ENCODE measurements at places on chromosomes 2 and 18.

GRCh38 chr18:9988665-9989064 is 74.8 kb downstream of the VAPA start:
- no peak for DNase-seq

- DNase-seq: no peak
Observed at GRCh38 chr2:18701546-18701945, 112.2 kb upstream of the NT5C1B start.

DNA sequence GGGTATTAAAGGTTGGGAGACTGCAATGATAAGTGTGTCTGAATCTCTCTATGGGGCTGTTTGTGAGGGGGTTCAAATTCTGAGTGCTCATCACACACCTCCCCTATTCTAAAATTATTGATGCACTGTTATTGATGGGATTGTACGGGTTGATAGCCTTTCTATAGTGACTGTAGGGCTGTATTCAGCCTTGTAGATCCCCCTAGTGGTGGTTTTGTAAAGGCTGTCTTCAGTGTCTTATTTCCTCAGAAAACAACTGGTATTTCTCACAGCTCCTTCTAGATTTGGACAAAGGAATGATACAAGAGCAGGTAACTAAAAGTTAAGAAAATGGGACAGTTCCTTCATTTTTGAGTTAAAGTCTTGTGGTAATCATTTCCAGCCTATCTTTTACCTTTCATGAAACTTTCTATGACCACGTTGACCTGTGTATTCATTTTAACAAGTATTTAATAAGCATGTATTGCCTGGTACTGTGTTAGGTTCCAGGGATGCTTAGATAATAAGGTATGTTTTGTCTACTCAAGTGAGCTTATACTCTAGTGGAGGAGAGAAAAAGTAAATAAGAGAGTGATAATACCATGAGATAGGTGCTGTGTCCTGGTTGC is 21.2 kb downstream of the SMAD4 start:
- DNase-seq: peak; percentile 79

DNA sequence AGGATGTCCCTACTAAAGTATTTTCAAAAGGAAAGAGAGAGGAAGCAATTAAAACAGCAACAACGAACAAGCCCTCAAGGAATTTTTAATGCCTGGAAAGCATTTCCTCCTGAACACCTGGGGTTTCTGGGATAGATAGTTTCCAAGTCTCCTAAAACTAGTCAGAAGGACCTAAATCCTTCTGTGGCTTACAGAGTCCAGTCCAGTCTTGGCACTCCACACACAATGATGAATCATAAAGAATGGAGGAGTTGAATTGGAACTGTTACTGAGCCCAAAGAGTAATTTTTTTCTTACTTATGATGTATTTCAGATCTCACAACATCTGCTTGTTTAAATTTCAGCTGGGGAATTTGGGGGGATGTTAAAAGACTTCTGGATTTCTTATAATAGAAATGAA is 144.6 kb upstream of the SETBP1 start:
- no peak for DNase-seq

- DNase-seq: no peak
Observed at GRCh38 chr18:55069497-55069896, 110.2 kb upstream of the CCDC68 start.

- DNase-seq: no peak
Observed at GRCh38 chr2:224517963-224518362, 67.2 kb downstream of the CUL3 start.

DNA sequence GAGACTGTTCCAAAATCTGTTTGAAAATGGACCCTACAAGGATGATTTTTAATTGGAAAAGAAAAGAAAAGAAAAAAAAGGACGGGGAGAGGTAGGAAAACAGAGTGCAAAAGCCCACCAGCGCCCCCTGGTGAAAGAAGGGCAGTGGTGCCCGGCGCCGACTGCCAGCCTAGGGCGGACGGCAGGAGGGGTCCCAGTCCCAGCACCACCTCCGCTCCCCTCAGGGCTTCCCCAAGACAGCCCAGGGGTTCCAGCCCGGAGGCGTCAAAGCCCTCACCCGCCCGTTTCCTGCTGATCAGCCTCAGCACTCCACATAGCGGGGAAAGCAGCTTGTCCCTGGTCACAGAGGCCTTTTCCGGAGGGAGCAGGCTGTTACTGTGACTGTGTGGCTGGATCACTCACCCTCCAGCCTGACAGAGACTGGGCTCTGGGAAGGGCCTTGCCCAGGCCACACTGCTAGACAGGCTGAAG is 213.9 kb downstream of the TFCP2L1 start:
- DNase-seq: no peak

GRCh38 chr2:85244828-85245227 is 83.0 kb downstream of the TGOLN2 start:
- DNase-seq: no peak

DNA sequence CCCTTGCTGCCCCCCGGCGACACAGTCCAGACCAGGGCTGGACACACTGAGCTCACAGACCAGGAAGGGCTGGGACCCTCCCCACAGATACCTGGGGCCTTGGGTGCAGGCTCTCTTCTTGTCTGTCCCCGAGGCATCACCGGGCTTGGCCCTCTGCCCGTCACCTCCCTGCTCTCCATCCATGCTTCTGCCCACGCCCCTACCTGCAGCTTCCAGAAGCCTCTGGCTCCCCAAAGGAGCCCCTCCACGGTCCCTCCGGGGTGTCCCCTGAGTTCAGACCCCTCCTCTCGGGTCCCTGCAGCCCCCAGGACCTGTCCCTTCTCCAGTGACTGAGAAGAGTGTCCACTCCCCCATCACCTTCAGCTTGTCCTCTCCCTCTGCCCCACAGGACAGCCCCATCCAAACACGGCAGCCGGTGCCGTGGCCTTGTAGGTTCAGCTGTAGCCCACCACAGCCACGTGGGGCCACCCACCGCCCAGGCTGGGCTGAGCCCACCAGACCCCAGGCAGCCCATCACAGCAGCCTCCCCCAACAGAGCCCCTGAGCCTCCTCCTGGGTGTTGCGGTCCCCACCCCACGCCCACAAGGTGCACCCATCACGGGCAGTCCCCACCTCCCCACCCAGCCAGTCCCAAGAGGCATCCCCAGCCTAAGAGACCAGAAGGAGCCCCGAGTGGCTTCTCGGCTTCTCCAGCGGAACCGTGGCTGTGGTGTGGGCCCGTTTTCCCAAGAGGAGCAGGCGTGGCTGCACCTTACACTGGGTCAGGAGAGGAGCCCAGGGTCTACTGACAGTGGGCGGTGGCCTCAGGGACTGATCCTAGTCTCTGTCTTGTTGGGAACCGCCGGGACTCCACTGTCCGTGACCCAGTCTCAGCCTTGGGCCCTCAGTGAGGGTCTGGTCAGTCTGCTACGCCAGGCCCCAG is 53.1 kb downstream of the RAMP1 start:
- no peak for DNase-seq

GRCh38 chr18:78984941-78985784 is 5.5 kb downstream of the SALL3 start:
- DNase-seq: peak; percentile 37

DNA sequence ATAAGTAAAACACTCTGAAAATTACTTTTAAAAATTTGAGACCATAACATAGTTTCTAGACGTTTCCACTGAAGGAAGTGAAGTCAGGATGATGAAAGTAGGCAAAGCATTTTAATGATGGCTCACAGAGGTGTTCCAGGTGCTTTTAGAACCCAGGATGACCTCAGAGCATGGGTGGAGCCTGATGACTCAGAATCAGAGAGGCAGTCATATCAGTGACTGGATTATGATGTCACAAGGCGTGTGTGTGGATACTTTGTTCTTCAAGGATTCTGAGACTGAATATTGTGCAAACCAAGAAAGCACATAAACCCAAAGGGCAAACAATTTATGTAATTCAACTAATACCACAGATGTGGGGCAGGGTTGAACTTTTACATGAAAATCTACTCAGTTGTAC is 208.0 kb upstream of the FBXO11 start:
- peak; percentile 48 for DNase-seq

GRCh38 chr2:100427627-100428258 is 10.3 kb upstream of the CHST10 start:
- DNase-seq: peak; percentile 77

Measured in natural killer cell (primary cell).